ENCODE measurements at places on chromosomes 4 and X.

- no peak overlapping the region for H3K4me3 ChIP-seq
- H3K4me1 ChIP-seq = no peaks in the 10 kb centered on the region
- no peak overlapping the region for H3K27ac ChIP-seq
- DNase-seq = no peak
- H3K27me3 ChIP-seq = no peaks in the 10 kb centered on the region
Observed at GRCh38 chr4:180028682-180029081, 2214.5 kb upstream of the TENM3 start.

DNA sequence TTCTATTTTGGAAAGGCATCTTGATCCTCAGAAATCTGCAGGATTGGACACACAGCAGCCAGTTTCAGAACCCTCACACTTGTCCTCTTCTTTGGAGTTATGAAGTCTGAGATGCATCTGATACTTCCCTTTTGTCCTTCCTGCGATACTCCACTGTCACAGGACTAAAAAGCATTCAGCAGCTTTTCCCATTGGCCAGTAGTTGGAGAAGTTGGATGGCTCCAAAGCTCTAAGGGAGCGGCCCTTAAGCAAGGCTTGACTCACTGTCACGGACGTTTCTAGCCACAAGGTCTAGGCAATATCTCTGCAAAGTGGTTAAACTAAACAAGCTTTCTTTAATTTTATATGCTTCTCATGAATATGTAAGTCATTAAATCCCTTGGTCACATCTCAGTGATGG lies 417.0 kb downstream of the AFF2 start:
- H3K27me3 ChIP-seq = no peaks in the 10 kb centered on the region
- H3K27ac ChIP-seq = no peak overlapping the region
- no peaks in the 10 kb centered on the region for H3K4me1 ChIP-seq
- DNase-seq = no peak

DNA sequence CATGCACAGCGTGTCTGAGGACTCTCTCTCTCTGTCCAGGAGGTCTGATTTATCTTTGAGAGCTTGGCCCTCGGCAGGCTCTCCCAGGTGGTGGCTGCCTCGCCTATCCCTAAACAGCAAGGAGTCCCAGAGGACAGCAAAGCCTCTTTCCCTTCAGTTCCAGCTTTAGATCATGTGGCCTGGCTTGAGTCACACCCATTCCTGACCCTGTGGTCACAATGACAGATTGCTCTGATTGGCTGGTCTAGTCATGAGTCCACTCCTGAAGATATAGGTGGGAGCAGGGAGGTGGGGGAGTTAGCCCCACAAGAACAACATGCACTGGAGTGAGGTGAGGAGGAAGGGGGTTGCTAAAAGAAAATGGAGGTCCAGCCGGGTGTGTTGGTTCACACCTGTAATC lies 12.1 kb upstream of the PORCN start:
- H3K36me3 ChIP-seq = no peaks in the 10 kb centered on the region
- no peak for DNase-seq
- no peaks in the 10 kb centered on the region for H3K4me1 ChIP-seq
- H3K4me3 ChIP-seq = no peak overlapping the region
- no peaks in the 10 kb centered on the region for H3K27me3 ChIP-seq
- no peak overlapping the region for H3K27ac ChIP-seq

DNA sequence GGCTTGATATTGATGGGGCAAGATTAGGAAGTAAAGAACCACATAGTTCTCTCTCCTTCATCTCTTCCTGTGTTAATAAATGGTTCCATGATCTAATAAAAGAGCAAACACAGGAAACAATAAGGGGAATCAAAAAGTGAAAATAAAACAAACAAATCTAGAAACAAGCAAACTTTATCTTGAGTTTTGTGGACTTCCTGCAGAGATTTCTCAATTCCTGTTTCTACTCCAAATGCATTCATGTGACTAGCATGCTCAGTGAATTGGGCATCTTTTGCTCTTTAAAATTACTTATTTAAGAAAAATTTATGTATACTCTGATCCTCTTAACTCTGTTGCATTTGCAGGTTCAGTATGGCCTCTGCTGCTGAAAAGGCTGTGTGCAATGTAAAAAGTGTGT lies 682.0 kb downstream of the KCTD8 start:
- no peaks in the 10 kb centered on the region for H3K27me3 ChIP-seq
- H3K4me3 ChIP-seq = no peak overlapping the region
- DNase-seq = no peak
- H3K36me3 ChIP-seq = no peaks in the 10 kb centered on the region

GRCh38 chrX:97616883-97617530 lies 733.3 kb downstream of the RPA4 start:
- H3K27me3 ChIP-seq = no peaks in the 10 kb centered on the region
- H3K36me3 ChIP-seq = no peaks in the 10 kb centered on the region

DNA sequence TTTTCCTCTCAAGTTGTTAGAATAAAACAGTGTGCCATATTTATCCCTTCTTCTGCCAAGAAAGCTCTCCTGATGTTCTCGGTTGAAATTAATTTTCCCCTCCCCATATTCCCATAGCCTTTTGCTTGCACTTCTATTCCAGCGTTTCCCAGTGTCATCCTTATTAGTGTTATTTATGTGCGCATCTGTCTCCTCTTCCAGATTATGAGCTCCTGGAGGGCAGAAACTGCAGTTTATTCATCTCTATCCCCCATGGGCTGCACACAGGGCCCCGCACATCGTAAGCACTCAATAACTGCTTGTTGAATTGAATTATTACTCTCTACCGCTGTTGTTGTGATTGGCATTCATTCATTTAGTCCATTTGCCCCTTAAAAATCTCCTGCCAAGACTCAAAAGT lies 149.4 kb downstream of the SOX3 start:
- DNase-seq = no peak
- no peak overlapping the region for H3K27ac ChIP-seq
- H3K36me3 ChIP-seq = no peaks in the 10 kb centered on the region
- H3K4me3 ChIP-seq = no peak overlapping the region
- no peaks in the 10 kb centered on the region for H3K4me1 ChIP-seq

DNA sequence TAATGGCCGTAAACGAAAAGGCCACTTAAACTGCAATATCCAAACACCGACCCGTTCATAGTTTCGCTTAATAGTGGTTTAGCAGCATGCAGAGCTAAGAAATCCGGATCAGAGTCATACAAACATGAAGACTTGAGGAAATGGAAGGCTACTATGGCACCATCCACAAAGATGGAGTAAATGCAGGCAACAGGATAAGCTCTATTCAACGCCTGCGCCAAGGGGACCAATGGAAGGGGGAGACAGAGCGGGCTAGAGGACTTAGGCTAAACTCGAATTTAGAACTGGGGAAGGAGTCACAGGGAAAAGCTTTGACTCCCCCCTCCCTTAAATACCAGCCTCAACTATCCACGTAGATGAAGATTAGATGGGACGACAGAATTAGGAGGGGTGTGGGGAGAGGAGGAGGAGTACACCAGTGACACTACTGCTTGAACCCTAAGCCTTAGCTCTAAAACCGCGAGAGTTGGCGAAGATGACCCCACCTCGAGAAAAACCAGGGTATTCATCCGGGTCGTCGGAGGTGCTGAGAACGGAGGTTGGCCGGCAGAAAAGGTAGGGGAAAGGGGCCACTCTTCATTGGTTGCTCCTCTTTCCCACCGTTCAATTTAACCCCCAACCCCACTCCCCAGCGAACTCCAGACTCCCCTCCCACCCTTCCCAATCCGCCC lies 3.5 kb downstream of the HUWE1 start:
- H3K36me3 ChIP-seq = peaks cover 5% of the 10 kb centered on the region
- peak; percentile 59 for DNase-seq
- no peaks in the 10 kb centered on the region for H3K4me1 ChIP-seq
- peak overlapping the region; percentile 97 for H3K27ac ChIP-seq

GRCh38 chrX:66882101-66882500 lies 243.2 kb upstream of the EDA2R start:
- H3K27me3 ChIP-seq = no peaks in the 10 kb centered on the region
- no peaks in the 10 kb centered on the region for H3K36me3 ChIP-seq
- no peak overlapping the region for H3K4me3 ChIP-seq
- no peak for DNase-seq
- no peak overlapping the region for H3K27ac ChIP-seq

DNA sequence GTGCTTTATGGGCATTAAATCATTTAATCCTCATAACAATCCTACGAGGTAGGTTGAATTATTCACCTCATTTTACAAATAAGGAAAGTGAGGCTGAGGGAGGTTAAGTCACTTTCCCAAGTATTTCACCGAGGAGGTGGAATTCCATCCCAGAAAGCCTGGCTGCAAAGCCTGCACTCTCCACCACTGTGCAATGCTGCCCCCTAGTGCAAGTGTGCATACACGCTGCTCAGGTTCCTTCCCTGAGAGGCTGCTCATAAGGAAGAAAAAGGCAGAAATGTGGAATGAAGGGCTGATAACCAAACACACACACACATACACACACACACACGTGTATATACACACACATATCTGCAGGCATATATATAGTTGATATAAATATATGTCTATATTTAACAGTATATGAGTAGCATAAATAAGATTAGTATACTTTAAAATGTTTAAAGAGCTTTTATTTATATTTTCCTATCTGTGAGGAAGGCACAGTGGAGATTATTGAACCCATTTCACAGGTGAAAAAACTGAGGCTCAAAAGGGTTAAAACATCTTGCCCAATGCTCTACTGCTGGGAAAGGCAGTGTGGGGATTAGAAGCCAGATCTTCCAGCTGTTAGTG lies 714.5 kb upstream of the TENM3 start:
- no peak overlapping the region for H3K27ac ChIP-seq
- DNase-seq = peak; percentile 90
- H3K4me1 ChIP-seq = no peaks in the 10 kb centered on the region
- no peaks in the 10 kb centered on the region for H3K36me3 ChIP-seq

GRCh38 chr4:52822972-52823701 lies 39.0 kb upstream of the RASL11B start:
- no peaks in the 10 kb centered on the region for H3K27me3 ChIP-seq
- DNase-seq = peak; percentile 79
- no peaks in the 10 kb centered on the region for H3K36me3 ChIP-seq

GRCh38 chrX:10325611-10326010 lies 168.8 kb downstream of the CLCN4 start:
- H3K27me3 ChIP-seq = no peaks in the 10 kb centered on the region
- H3K36me3 ChIP-seq = no peaks in the 10 kb centered on the region
- peak; percentile 69 for DNase-seq
- H3K4me3 ChIP-seq = no peak overlapping the region
- no peaks in the 10 kb centered on the region for H3K4me1 ChIP-seq
- no peak overlapping the region for H3K27ac ChIP-seq

DNA sequence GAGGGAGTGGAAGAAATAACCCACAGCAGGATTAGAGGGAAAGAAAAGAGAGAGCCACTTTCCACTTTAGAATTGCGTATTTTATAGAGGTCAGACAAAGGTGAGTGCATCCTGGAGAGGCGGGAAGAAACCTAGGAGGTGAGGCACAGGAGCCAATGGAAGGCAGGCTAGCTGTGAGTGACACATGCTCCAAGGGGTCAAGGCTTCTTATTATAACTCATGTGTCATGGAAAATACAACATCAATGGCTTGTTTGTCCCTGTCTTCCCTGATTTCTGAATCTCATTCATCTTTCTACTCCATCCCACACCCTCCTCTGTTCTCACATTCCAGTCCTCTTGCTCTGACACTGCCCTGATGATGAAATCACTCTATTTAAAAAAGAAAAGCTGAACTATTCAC lies 14.4 kb downstream of the ANXA3 start:
- peaks cover 6% of the 10 kb centered on the region for H3K4me1 ChIP-seq
- H3K4me3 ChIP-seq = no peak overlapping the region
- H3K36me3 ChIP-seq = no peaks in the 10 kb centered on the region
- H3K27me3 ChIP-seq = no peaks in the 10 kb centered on the region

DNA sequence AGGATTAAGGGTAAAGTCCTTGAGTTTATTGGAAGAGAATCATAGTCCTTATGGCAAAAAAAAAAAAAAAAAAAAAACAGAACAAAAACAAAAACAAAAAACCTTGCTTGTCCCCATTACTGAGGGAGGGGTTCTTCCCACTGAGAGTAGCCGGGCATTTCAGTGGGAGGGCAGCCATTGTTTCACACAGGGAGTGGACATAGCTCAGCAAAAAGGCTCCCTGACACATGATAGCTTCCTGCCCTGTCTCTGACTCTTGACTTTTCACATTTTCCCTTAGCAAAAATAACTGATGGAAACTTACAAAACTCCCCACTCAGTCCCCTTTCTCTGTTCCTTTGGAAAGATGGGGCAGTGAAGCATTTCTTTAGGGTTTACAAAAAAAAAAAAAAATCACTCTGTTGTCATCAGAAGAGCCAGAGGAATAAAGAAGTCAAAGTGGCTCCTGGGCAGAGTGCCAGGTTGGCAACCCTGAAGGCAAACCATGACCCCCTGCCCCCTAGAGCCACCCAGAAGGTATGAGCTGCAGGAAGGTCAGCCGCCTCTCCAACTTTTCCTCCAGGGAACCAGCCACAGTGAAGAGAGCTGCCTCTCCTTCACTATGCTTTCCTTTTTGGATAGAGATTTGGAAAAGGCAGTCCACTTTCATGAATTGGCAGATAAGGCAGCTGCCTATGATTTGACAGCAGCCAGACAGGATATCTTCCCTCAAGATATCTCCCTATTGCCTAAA lies 170.6 kb downstream of the KDR start:
- no peak overlapping the region for H3K4me3 ChIP-seq
- peak; percentile 34 for DNase-seq
- no peaks in the 10 kb centered on the region for H3K36me3 ChIP-seq

DNA sequence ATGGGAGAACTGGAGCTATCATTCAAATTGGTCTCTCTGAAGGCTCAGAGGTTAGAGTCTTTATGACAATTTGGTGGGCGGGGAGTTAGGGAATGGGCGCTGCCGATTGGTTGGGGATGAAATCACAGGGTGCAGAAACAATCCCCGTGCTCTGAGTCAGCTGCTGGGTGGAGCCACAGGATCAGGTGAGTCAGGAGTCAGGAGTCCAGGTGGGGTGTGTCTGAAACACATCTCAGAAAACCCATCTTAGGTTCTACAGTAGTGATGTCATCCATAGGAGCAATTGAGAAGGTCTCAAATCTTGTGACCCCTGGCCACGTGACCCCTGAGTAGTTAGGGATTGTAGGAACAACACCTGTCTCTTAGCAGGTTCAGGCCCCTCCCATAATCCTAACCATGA lies 41.6 kb upstream of the TLR3 start:
- H3K4me3 ChIP-seq = no peak overlapping the region
- H3K4me1 ChIP-seq = peaks cover 10% of the 10 kb centered on the region
- no peaks in the 10 kb centered on the region for H3K27me3 ChIP-seq
- DNase-seq = no peak
- no peaks in the 10 kb centered on the region for H3K36me3 ChIP-seq
- H3K27ac ChIP-seq = no peak overlapping the region

- no peak for DNase-seq
- H3K27me3 ChIP-seq = no peaks in the 10 kb centered on the region
- no peaks in the 10 kb centered on the region for H3K4me1 ChIP-seq
- H3K27ac ChIP-seq = no peak overlapping the region
Observed at GRCh38 chr4:25563071-25563564, 92.5 kb upstream of the SLC34A2 start.

All from cardiac muscle cell (in vitro differentiated cells and primary cell).